ENCODE measurements at places on chromosomes 4 and X. TPM values are rescaled to one million over a fixed set of nuclear protein-coding genes. Genes with fewer than 3 reads are reported as not detected.

Gene VSIG4
- total RNA-seq: not detected

Gene TRIM75
- total RNA-seq: not detected

Gene KIAA1210
- total RNA-seq: not detected

Gene STPG2
- total RNA-seq: 0.14 TPM

Gene FGD1
- 3.0 TPM for total RNA-seq

Gene SLC38A5
- total RNA-seq: 40.4 TPM

Gene TMEM131L
- 4.2 TPM for total RNA-seq

Gene ZNF674
- total RNA-seq: 5.0 TPM

Gene DMRTC1
- total RNA-seq: not detected

Gene CEP135
- total RNA-seq: 3.4 TPM

Gene HSFX3
- total RNA-seq: not detected

Gene SLIT2
- total RNA-seq: 26.4 TPM

Gene ZNF157
- total RNA-seq: not detected

Measured in smooth muscle cell of bladder (primary cell).